ENCODE measurements at places on chromosomes 5 and 9. TPM values are rescaled to one million over a fixed set of nuclear protein-coding genes. Genes with fewer than 3 reads are reported as not detected.

DNA sequence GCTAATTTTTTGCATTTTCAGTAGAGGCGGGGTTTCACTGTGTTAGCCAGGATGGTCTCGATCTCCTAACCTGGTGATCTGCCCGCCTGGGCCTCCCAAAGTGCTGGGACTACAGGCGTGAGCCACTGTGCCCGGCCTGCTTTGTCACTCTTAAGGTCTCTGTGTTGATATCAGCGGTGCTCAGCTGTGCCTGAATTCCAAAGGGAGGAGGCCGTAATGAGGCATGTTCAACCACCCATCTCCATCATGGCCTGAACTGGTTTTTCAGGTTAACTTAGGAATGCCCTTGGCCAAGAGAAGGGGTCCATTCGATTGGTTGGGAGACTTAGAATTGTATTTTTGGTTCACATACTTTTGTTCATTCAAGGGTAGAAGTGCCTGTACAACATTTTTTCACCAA is 22.0 kb downstream of the HSD17B3 start:
- DNase-seq = no peak

Gene RNF208
- 24.8 TPM for total RNA-seq

Gene FGF1
- total RNA-seq = not detected

DNA sequence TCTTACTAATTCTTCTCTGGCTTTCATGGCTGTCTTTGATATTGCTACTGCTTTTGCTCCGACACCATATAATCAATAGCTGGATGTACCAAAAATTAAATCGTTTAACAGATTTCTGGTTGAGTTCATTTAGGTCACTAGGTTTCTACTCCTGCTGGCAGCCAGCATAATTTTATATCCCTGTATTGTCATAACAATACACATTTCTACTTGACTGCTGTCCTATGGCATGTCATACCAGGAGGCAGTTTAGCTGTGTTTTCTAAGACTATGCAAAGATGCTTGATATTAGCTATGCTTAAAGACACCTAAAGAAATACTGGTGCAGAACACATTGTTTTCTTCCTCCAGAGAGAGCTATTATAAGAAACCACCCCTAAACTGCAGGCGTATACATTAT is 337.2 kb upstream of the CDH6 start:
- no peak for DNase-seq

DNA sequence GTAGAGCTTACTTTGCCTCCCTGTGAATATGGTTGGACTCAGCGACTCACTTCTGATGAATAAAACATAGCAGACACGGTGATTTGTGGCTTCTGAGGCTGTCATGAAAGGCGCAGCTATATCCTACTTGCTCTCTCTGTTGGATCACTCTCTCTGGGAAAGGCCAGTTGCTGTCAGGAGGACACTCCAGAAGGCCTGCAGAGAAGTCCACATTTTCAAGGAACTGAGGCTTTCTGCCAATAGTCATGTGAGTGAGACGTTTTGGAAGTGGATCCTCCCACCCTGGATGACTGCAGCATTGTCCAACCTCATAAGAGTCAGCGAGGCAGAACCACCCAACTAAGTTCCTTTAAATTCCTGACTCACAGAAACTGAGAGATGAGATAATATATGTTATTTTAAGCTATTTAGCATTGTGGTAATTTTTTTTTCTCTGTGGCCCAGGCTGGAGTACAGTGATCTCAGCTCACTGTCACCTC is 156.0 kb upstream of the MAST4 start:
- DNase-seq = no peak

DNA sequence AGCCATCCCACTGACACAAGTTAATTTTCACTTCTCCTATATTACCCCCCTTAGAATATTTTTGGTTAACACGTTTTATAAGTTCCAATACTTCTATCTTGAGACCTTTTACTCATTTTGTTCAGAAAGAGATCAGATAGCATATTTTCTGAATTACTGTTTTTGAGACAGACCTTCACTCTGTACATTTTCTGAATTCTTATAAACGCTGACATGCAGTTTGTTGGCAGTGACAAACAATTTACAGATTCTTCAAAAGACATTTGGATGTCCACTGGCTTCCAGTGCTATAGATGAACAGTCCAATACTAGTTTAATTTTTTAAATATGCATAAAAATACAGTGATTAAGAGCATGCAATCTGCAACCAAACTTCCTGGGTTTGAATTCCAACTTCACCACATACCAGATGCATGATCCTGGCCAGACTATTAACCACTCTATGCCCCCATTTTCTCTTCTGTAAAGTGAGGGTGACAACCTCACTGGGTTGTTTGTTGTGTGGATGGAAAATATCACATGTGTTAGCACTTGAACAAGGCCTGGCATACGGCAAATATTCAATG is 142.1 kb downstream of the AGTPBP1 start:
- DNase-seq = no peak

GRCh38 chr5:135847976-135848375 is 13.5 kb downstream of the SLC25A48 start:
- no peak for DNase-seq

Gene F2RL1
- total RNA-seq = 0.42 TPM

GRCh38 chr5:42495914-42496313 is 72.7 kb downstream of the GHR start:
- no peak for DNase-seq

Gene TEX48
- total RNA-seq = not detected

- no peak for DNase-seq
Observed at GRCh38 chr5:171895081-171895480, 109.5 kb downstream of the SMIM23 start.

DNA sequence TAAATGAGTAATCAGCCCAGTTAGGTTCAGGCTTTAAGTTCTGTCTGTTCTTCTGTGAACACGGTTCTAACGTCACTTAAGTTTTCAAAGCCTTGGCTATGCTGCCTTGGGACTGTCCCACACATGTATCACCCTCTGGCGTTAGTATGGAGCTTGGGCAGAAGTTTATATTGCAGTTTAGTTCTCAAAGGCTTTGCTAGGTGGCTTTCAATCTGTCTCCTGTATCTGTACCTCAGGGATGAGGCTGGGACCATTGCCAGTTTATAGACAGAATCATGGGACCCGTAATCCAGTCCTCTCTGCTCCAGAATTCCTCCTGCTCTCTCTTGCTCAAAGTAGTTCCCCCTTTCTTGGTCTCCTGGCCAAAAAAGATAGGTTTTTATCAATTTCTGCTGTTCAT is 12.1 kb downstream of the C9orf40 start:
- no peak for DNase-seq

GRCh38 chr5:150143350-150144245 is 12.0 kb downstream of the PDGFRB start:
- DNase-seq = no peak

DNA sequence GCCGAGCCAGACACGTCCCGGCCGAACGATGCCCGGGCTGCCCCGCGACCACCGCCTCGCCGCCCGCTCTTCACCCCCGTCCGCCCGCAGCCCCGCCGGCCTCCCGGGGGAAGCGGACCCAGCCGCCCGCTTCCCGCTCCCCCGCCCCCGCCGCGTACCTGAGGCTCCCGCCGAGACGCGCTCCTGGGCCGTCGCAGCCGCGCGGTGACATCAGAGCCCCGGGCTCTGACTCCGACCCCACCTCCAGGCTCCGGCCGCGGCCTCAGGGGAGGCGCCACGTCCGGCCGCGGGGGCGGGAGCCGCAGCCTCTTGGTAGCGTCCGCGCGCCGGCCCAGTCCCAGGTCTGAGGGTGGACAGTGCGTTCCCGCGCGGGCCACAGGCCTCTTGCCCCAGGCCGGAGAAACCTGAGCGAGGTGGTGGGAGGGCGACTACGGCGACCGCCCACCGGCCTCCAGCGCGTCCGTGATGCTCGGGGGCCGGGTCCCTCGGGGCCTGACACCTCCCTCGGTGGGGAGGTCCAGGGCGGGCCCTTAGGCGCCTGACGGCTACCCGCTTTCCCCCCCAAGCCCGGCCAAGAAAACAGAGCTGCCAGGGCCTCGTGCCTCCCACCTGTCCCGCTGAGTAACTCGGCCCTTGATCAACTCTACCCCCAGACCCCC is at the start of gene SHROOM1:
TSS of gene SHROOM1 (minus strand) at position 212 of the 659 bp plus-strand sequence. CDS start 4,507 bp downstream, outside the sequence.
- DNase-seq = peak; percentile 50

DNA sequence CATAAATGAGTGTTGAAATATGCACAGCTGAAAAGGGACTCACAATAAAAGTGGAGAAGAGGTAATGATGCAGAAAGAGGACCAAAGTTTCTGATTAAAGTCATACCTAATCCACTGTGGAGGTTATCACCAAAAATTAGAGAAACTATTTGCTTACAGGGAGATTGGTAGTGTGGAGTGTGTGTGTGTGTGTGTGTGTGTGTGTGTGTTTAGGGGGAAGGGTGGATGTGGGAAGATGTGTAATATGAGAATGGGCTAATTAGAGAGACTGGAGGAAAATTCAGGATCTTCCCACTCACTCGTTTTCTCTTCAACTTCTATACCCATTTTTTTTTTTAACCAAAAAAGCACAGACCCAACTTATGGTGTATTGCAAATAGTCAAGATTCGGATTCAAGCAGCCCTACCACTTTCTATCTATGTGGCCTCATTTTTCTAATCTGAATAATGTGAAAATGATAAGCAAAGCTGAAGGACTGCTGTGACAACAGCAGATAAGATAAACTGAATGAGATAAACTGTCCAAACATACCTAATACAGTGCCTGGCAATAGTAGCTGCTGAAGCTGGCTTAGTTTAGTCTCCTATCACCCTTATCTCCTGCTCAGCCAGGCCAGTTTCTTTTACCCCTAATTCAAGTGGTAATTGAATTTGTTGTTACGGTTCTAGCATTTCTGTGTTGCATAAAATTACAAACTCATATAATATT is 501.1 kb downstream of the KDM4C start:
- no peak for DNase-seq

GRCh38 chr5:75856056-75856455 is 138.8 kb upstream of the POC5 start:
- no peak for DNase-seq

Gene PTPRD
- 532 TPM for total RNA-seq

Gene IQGAP2
- 1.4 TPM for total RNA-seq

DNA sequence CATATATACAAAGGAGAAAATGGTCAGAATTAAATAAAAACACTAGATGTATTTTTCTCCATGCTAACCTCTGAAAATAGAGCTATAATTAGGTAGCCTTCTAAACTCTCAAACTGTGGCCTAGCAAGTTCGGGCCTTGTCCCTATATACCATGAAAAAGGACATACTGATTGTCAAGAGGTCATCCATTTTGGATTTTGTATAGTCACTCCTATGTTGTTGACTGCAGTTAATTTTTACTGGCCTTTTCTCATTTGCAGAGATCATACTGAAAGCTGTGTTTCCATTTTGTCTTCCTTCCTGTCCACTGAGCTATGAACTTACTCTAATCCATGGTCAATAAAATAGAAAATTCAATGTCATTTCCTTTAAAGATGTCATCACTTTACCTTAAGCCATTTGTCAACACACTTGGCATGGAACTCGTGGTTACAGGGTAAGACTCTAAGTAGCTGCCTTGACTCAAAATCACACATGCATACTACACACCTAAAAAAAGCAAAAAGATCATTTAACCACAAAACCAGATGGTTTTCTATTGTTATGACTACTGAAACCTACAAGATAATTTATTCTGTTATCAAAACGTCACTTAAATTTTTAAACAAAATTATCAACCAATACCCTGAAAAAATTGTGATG is 58.0 kb downstream of the RNF38 start:
- DNase-seq = no peak

DNA sequence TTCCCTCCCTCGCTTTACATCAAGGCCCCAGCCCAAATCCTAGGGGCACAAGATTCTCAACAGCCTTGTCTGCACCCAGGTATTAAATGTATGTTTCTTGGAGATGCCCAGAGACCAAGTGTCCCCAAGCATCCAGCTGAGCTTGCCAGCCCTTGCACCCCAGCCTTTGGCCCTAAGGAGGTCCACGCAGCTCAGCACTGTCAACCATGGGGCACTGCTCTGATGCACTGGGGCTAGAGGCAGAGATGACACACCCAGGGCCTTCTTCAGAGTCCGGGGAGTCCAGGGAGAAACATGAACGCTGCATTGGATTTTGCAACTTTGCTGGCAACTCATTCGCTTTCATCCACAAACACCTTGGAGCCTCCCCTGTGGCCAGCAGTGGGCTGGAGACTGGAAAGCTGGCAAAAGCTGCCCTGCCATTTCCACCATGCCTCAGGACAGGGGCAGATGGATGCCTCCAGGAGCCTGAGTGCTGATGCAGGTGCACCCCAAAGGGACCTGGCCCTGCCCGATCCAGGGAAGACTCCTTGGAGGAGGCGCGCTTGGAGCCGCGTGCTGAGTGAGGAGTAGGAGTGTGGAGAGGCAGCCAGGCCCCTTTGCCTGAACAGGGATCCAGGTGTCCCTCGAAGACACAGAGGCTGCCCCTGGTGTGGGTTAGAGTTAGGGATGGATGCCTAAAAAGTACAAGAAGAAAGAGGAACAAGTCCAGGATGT is 19.3 kb downstream of the PAEP start:
- no peak for DNase-seq
